SJSA1 (cell line): ENCODE measurements at places on chromosomes 1 and 21. TPM values are rescaled to one million over a fixed set of nuclear protein-coding genes. Genes with fewer than 3 reads are reported as not detected.

- DNase-seq, result no peak
Observed at GRCh38 chr1:226681652-226682493, 57.2 kb downstream of the ITPKB start.

DNA sequence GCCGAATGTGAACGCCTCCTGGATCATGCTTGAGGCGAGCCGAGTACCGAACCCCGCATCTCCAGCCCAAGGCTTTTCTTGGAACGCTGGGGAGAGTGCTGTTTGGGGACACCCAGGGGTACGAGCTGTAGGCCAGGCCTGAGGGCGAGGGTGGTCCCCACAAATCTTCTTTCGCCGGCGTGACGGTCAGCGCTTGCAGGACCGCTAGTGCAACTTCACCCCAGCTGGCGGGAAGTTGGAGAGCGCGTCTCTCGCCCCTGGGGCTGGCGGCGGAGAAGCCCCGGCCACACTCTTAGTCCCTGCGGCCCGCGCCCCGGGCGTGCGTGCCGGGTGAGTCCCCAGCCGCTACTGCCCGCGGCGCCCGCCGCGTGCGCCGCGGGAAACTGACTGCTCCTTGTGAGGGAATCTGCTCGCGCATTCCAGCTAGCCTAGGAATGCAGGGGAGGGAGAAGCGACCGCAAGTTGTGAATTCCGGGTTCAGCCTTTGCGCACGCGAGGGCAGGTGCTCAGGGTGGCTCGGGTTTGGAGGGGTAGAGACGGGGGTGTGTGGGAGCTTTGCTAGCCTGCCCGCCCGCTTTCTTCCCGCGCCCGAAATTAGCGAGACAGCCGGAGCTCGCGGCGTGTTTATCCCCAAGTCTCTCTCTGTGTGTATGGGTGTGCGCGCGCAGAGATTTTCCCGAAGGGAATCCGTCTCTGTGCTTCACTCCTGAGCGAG is 884 bp downstream of the LHX4 start:
- DNase-seq, result peak; percentile 73

DNA sequence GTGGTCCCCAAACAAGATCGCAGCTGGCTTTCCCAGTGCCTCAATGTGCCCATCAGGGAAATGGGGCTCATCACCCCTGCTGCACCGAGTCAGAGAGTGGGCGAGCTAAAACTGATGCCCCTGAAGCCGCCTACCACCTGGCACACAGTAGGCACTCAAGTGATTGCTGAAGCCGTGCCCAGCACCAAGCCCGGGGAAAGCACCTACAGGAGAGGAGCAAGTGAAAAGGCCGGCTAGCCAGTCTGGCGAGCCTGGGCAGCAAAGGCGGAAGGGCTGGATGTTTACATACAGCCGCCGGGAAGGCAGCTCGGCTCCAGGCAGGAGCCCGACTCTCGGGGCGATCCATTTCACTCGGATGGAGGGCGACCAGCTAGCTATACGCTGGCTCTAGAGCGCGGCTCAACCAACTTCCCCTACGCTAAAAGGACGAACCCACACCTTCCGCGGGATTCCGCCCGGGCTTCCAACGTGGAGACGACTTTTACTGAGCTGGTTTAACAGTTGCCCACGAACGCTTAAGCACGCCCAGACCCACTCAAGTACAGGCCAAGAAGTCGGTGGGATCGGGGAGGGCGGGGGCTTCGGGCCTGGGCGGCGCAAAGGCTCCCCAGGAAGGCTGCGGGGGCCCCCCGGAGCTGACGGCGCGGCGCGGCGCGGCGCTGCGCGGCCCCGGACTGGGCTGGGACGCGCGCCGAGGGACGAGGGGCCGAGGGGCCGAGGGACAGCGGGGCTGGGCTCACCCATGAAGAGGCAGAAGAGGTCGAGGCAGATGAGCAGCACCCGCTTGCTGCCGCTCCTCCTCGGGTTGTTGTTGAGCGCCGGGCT is 1.0 kb downstream of the PLPP3 start:
- peak; percentile 61 for DNase-seq

- no peak for DNase-seq
Observed at GRCh38 chr1:95503278-95504030, 269.4 kb downstream of the RWDD3 start.

GRCh38 chr1:230255116-230255515 is 171.0 kb downstream of the PGBD5 start:
- no peak for DNase-seq

DNA sequence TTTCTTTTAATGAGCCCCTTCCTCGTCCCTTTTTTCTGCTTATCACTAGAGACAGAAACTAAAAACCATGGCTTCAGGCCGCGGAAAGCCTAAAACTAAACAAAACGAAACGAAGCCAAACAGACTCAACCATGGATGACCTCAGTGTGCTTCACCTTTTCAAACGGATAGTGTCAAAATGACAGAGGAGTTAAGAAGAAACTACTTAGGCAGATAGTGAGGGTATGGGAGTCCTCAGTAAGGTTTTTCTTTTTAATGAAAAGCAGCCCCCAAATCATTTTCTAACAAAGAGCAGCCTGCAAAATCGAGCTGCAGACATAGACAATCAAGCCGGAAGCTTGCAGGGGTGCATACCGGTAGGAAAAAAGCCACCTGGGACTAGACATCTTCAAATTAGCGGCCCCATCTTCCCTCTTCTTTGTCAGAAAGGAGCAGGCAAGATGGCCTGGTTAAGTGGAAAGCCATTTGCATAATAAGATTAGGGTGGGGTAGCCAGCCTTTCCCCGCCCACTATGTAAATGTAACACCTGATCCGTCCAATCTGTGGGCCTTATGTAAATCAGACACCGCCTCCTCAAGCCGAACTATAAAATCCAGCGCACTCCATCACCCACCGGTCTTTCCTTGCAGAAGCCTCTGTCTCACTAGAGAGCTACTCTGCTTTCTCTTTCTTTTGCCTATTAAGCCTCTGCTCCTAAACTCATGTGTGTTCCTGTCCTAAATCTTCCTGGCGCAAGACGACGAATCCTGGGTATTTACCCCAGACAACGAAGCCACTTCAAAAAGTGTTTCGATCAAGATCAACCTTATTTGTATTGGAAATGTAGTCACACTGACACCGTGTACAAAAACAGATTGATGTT is 6.2 kb upstream of the ERO1B start:
- no peak for DNase-seq

The SPAG17 gene
- total RNA-seq, result 0.09 TPM in 1 of 2 replicates, not detected in the other

The AADACL3 gene
- total RNA-seq, result not detected in 2 replicates

The MRTO4 gene
- 59.9 and 60.0 TPM in 2 replicates for total RNA-seq

The FAM229A gene
- total RNA-seq, result 0.28 and 0.74 TPM in 2 replicates

The DAB1 gene
- total RNA-seq, result not detected in 2 replicates
